ENCODE measurements at places on chromosomes 3 and 15.

DNA sequence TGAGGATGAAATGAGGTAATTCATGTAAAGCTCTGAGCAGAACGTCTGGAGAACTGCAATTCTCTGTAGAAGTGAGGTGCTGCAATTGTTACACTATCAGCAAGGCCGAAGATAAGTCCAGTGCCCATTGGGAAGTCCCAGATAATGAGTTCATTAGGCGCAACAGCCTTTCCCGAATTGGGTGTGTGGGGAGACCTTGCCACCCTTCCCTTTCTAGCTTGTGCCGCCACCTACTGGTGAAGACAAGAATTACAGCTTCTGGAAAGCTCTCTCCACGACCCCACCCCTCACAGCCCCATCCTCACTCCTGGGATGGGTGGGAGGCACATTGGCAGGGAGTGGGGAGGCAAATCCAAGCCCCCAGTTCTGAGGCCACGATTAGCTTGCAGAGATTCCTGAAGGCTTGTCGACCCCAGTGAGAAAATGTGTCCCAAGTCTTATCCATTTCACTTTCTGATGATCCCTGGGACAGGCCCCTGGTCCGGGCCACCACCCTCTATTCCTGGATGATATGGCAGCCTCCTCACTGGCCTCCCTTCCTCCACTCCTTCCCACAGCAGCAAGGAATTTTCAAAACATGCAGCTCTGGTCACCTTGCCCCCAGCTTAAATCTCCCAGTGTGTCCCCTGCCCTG, 36.4 kb downstream of the FAM3D start:
- DNase-seq, result peak; percentile 28

- DNase-seq, result no peak
Measured at GRCh38 chr3:161371441-161372320, at the start of gene SPTSSB. Gene SPTSSB (minus strand): TSS chr3:161371517. CDS start chr3:161346323, 25,194 bp downstream.

DNA sequence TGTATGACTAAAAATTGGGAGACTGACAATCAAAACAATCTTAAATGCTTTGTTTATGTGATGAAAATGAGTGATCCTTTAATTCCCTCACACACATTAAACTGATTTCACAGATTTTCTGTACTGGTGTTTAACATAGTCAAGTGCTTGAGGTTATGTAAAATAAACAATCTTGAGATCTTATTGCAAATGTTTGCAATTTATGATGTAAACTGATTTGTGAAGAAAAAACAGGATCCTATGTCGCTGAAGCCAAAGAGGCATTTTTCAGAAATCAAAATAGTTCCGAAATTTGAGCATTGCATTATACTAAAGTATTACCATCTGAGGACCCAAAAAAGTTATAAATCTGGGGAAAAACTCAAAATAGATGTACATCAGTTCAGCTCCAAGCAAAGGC, 12.7 kb downstream of the SHOX2 start:
- DNase-seq, result no peak

- no peak for DNase-seq
Measured at GRCh38 chr15:90286678-90287077, 21.2 kb downstream of the NGRN start.

DNA sequence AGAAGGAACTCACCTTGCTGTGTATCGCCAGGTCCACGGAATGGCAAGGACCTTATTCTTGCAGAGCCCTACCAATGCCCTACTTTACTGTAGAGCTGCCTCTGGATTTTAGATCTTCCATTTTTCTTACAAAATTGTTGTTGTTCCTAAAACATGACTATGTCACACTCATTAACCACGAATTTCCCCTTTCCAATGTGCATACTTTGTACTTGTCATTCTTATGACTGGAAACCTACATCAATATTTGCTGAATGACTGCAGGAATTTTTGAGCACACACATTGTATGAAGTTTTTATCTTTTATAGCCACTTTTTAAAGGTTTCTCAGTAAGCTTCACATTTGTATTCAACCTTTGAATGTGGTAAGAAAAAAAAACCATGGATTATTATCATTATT, 35.9 kb upstream of the CMSS1 start:
- no peak for DNase-seq

GRCh38 chr15:49135342-49135857, 20.0 kb downstream of the COPS2 start:
- no peak for DNase-seq

DNA sequence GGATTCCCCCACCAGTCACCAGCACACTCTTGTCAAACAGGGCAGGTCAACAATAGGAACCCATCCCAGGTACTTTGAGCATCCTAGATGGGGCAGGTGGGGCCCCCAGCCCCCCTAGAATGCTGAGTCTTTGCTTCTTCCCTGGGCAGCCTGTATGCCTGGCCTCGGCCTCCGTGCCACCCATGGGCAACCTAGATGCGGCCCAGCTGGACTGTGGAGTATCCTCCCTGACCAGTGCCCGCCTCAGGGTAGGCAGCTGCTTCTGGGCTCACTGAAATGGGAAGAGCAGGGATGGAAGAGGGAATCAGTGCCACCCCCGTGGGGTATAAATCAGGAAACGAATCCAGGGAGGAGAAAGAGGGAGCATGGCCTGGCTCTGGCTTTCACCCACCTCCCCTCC, 10.9 kb downstream of the DNAH1 start:
- DNase-seq, result no peak

- no peak for DNase-seq
Measured at GRCh38 chr15:43390723-43391122, 19.8 kb downstream of the TUBGCP4 start.

- DNase-seq, result no peak
Measured at GRCh38 chr3:49454898-49455681, 15.0 kb upstream of the DAG1 start.

DNA sequence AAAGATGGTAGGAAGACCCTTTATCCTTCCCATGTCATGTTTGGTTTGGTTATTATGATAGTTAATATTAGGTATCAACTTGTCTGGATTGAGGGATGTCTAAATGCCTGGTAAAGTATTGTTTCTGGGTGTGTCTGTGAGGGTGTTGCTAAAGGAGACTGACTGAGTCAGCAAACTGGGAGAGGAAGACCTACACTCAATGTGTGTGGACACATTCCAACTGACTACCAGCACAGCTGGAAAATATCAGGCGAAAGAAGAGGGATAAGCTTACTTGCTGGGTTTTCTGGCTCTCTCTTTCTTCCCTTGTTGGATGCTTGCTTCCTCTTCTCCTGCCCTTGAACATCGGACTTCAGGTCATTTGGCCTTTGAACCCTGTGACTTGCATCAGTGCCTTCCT, 1227.6 kb upstream of the EPHA6 start:
- no peak for DNase-seq

GRCh38 chr3:180142041-180142440, 105.3 kb upstream of the PEX5L start:
- no peak for DNase-seq

- no peak for DNase-seq
Measured at GRCh38 chr3:126935756-126936509, 47.0 kb upstream of the PLXNA1 start.

DNA sequence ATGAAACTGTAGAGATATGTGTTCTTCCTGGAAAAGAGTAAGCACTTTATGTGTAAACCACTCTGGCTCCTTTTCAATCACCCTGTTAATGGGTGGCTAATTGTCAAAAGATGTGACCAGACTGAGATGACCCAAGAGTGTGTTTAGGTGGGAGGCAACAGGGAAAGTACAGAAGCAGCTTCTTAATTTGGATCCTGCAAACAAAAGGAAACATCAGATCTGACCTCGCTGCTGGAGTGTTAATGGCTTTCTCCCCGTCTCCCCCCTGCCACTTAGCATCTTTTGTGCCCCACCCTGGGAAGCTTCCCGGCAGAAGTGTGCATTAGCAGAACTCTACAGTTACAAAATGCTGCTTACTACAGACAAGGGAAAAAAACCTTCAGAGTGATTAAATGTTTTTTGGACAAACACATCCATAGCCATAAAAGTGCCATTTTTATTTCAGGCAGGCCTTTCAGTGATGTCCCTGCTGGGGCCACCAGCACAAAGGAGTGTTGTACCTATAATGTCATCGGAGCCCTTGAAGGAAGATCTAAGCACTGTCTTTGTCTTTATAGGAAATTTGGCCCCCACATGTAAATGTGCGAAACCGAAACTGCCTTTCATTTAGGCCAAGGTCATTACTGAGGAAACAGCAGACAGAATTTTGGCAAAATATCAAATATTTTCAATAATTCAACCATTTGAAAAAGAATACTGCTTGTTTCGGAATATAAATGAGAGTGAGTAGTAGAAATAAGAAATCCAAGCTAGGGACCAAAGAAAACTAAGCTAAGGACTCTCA, 311.0 kb downstream of the WDR72 start:
- no peak for DNase-seq

- no peak for DNase-seq
Measured at GRCh38 chr3:126555795-126556636, 2.7 kb downstream of the C3orf22 start.

- DNase-seq, result no peak
Measured at GRCh38 chr3:117893001-117893400, 1141.6 kb downstream of the IGSF11 start.

All from stimulated activated CD4-positive, alpha-beta T cell treated with anti-CD3 and anti-CD28 coated beads, TNF-alpha, amount 100 ng/mL, for 24 hours (primary cell).